ENCODE measurements at places on chromosomes 6 and 20.

- no peak for DNase-seq
Observed at GRCh38 chr6:79670789-79671188, 39.7 kb downstream of the SH3BGRL2 start.

DNA sequence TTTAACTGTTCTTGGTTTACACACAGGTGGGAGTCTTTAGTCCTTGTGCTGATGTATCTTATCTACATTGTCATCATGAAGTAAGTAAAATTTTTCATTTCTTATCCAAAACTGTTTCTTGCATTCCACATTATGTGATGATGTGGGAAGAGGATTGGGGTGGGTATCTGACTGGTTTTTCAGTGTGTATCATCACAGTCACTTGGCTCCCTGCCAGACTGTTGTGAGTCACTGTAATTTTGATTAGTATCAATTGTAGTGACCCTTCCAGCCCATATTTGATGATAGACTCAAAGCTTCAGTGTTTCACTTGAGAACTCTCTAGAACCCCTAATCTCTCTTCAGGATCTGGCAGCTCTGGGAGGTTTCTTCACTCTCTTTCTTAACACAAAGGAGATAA is 84.5 kb upstream of the RIN2 start:
- DNase-seq: no peak

DNA sequence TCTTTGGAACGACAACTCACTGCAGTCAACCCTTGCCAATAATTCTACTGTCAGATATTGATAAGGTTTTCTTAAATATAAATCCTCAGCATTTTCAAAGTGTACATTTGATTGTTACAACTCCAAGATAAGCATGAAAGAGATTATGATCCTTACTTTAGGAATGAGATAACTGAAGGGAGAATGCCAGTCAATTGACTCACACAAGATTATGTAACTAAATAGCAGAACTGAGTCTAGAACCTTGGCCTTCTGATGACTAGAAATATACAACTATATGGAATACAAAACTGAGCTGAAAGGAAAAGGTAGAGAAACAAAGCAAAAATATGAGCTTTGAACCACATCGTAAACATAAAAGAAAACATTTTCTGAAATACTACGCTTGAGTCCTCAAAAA is 26.9 kb upstream of the STXBP5 start:
- no peak for DNase-seq

GRCh38 chr20:701401-702129 is 26.0 kb upstream of the SCRT2 start:
- DNase-seq: no peak

DNA sequence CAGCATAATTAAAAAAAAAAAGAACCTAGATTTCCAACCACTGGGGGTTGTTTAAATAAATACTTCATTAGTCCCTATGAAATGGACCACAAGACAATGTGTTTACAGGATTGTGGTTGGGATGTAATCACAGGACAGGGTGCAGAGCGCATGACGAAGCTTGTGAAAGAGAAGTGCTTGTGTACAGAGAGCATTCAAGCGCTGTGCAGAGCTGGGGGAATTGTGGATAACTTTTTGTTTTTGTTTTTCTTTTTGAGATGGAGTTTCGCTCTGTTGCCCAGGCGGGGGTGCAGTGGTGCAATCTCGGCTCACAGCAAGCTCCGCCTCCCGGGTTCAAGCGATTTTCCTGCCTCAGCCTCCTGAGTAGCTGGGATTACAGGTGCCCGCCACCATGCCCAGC is 22.3 kb downstream of the LAMA5 start:
- no peak for DNase-seq

GRCh38 chr6:70370496-70370895 is 42.8 kb upstream of the FAM135A start:
- DNase-seq: no peak

GRCh38 chr20:34862724-34863123 is 9.9 kb downstream of the GGT7 start:
- DNase-seq: no peak

All from hepatic stellate cell (primary cell).